ENCODE measurements at places on chromosomes 4 and X.

DNA sequence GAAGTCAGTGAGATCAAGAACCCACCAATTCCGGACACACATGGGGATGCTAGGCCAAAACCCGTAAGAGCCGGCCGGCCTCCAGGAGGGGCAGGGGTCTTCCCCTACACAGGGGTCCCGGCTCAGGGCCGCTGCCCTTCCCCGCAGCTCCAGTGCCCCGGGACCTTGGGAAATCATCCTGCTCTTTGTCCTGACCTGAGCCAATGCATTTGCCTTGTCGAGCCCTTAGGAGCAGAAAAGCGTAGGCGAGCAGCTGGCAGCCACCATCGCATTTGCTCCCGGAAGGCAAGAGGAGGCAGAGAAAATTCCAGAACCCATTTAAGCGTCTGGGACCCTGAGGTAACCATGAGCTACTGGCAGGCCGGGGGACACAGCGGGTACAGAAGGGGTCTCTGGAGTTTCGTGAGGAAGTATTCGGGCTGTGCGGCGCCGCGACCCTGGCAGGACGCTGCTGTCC, 7.4 kb upstream of the TNIP2 start:
- peak; percentile 26 for DNase-seq

DNA sequence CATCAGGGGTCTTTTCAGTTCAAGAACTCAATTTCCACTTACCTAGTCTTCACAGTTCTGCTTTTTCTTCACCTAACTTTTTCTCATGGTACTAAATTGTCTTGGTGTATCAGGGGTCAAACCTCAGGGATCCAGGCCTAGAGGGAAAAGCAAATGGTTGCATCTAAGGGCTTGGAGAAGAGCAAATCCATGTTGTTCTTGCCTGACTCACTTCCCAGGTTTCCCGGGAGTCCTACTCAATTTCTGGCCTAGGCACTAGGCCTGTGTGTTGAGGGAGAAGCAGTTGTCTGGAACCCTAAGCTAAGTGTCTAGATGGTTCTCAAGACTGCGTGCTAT, 191.9 kb upstream of the STK26 start:
- DNase-seq, result no peak

DNA sequence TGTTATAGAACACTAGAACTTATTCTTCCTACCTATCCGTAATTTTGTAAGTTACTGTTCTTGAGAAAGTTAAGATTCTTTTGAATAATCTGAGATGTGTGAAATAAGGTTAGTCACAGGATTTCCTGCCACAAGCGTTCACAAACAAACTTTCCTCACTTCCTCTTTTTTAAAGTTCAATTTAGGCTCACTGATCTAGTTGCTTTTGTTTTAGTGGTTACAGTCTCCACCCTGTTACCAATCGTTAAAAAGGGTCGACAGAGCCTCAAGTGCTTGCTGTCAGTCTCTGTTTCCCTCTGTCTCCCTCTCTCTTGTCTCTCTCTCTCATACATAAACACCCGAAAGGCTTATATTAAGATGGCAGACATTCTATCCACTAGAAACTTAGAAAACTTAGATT, 35.9 kb upstream of the STK26 start:
- DNase-seq, result no peak

- no peak for DNase-seq
Observed at GRCh38 chrX:16125520-16126149, 2.3 kb downstream of the GRPR start.

DNA sequence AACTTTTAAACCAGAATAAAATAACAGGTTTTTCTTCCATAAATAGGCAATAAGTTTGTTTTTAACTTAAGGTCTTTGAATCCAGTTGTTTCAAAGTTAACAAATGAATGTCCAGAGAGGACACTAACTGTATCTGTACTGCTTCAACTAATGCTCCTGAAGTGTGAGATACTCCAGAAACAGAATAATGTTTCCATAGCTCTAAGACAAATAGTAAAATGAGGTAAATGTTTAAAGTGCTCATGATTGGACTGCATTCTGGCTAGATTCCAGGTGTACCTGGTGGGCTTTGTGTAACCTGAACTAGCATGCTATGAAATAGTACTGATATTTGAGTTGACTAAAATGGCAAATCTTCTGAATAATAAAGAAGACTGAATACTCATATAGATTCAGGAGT, 51.7 kb downstream of the METTL14 start:
- DNase-seq, result no peak

DNA sequence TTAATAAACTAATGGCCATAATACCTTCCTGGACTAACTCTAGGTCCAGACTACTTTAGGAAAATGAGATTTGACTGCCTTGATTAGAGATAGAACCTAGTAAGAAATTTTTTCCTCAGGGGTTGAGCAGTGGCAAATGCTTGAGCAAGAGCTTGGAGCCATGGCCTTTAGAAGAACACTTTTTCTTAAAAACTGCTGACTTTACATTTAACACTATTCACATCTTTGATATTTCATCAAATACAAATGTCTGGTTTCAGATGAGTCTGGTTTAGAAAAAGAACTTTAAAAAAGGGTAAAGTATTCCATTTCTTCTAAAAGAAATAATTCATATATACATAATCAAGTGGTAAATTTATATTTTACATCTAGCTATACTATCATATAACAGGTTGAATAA, 680.9 kb upstream of the PITX2 start:
- DNase-seq, result no peak

GRCh38 chr4:20678400-20678799, 21.9 kb upstream of the PACRGL start:
- DNase-seq, result no peak

GRCh38 chrX:82658492-82658891, 849.6 kb upstream of the POU3F4 start:
- no peak for DNase-seq

DNA sequence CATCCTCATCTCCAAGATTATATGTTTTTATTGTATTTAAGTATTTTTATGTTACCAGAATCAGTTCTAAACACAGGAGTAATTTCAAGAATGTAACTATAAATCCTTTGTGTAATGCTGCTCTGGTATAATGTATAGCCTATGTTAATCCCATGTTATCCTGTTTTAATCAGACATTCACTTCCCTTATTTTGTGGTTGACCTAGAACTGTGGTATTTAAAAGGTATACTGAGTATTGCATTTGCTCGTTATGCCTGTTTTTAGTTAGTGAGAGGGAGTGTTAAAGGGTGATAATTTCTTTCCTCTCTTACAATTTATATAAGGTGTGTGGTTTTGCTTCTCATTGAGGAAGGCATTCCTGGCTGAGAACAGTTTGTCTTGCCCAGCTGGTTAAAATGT, 26.2 kb downstream of the MTM1 start:
- DNase-seq, result no peak

DNA sequence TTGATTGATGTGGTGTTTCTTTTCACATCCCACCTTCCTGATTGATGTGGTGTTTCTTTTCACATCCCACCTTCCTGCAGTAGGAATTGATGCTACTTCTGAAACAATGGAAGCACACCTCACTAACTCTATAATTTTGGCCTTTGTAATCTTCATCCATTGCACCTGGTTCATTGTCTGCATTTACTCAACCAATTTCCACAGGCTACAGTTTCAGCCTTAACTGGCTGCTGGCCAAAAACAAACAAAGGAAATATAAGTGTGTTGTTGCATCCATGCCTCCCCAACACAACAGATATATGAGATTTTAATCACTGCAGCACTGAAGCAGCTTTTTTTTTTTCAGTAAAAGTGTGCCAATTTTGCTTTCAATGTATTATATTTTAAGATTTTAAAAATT, 867.6 kb upstream of the PCDH7 start:
- no peak for DNase-seq

- DNase-seq, result no peak
Observed at GRCh38 chr4:173910891-173911290, 372.6 kb downstream of the FBXO8 start.

DNA sequence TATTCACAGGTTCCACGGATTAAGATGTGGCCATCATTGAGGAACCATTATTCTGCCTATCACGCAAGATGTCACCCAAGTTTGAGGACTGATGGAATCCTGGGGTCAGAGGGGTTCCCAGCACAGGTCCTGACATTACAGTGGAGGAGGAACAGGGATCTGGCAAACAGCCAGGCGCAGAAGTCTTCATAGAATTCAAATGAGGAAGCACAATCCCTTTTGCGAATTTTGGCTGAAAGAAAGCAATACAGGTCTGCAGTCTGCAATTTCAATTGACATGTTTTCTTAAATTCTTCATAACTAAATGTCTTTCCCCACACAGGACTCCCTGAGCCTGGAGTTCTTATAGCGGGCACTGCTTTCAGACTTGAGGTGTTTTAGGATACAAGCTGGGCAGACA, 14.5 kb downstream of the DOCK11 start:
- DNase-seq, result no peak

GRCh38 chr4:101141855-101142254, 205.5 kb downstream of the PPP3CA start:
- no peak for DNase-seq

DNA sequence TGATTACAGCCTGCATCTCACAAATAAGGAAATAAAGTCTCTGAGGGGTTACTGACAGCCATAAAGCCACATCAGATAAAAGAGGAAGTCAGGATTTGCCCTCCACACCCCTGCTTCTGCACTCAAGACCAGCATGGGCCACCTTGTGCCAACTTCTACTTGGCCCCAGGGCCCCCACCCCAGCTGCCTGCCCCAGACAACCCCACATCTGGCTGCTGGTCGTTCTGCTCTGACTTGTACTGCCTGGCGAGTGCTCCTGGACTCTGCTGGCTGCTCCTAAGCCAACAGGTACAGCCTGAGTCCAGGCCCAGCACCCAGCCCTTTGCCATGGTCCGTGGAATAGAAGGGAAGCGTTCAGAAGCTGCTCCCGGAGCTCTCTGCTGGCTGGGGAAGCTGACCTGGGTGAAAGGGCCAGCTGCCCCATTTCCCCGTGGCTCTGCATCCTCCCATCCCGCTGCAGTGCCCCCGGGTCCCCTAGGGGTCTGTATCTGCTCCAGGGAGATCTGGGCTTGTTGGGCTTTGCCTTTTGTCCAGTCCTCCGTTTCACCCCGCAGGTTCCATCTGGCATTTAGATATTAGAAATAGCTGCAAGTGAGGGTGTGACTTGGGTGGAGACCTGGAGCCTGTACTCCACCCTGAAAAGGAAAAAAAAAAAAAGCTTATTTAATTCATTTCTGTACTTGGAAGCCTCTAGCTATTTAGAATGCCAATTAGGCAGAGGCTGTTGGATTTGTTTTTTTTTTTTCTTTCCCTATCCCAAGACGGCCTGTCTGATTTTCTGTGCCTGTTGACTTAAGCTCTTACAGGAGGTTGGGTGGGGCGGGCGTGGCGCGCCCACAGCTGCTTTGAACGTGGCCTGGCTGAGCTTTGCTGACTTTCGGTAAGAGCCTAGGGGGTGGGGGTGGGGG, 194.7 kb downstream of the PTTG2 start:
- peak; percentile 88 for DNase-seq

DNA sequence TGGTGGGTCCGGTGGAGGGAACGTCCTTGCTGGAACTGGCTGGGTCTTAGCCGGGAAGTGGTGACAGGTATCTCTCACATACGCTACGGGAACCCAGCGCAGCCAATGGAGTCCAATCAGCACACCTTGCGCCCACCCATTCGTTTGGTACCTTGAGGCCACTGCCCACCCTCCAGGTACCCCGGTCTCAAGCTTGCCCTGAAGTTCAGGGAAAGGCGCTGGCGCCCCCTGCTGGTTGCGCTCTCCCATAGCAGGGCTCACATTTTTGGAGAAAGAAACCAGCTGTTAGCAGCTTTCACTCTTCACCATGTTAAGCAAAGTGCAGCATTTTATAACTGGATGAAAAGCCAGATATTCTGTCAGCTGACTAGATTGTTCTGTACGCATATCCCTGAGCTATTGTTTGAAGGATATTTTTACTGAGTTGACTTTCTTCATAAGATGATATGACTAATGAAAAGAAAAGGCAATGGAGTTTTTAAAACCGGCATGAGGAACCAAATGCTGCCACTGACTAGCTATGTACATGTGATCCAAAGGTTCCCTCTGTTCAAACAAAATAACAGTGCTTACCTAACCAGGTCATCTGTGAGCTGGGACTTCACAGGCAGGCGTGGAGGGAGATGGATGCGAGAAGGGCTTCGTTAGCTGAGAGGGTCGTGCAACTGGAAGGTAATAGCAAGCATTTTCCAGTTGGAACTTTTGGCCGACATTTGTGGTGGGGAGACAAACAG, 43.7 kb downstream of the OTOP1 start:
- peak; percentile 4 for DNase-seq

DNA sequence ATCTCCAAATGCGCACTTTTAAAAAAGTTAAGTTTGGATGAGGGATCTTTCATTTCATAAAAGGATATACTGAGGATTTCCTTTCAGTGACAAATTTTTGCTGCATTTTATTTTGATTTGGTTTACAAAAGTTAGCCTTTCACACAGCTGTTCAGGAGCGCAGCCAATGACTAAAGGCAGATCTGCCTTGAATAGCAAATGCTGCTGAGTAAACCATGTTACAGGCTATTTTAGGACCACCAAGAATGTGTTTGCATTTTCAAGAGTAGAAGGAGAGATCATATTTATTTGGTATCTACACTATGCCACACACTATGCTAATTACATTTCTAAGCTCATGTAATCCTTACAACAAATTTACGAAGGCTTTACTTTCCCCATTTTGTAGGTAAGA, 92.1 kb downstream of the MAMLD1 start:
- DNase-seq, result no peak

GRCh38 chr4:48470570-48470969, 12.6 kb upstream of the SLC10A4 start:
- DNase-seq, result no peak

GRCh38 chrX:44775726-44776125, 68.1 kb upstream of the DUSP21 start:
- DNase-seq, result no peak

GRCh38 chrX:39516427-39516841, 581.3 kb downstream of the BCOR start:
- no peak for DNase-seq

- DNase-seq, result peak; percentile 2
Observed at GRCh38 chr4:31175242-31175910, 455.2 kb downstream of the PCDH7 start.

GRCh38 chrX:133646719-133647116, 231.4 kb upstream of the GPC4 start:
- no peak for DNase-seq

GRCh38 chrX:36436361-36436760, 516.8 kb downstream of the CFAP47 start:
- DNase-seq, result no peak

DNA sequence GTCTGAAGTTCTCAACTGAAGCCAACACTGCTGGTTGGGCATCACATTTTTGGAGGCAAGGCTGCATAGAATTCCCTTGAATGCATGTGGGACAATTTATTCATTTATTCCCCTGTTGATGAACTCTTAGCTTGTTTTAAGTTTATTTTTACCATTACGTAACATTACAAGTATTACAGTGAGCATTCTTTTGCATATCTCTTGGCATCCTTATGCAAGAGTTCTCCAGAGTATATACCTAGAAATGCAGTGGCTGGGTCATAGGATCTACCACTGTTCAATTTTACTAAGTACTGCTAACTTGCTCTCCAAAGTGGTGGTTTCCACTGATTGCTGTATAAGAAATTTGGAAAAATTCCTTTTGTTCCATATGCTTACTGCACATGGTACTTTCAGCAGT, 66.5 kb downstream of the UCHL1 start:
- peak; percentile 26 for DNase-seq

DNA sequence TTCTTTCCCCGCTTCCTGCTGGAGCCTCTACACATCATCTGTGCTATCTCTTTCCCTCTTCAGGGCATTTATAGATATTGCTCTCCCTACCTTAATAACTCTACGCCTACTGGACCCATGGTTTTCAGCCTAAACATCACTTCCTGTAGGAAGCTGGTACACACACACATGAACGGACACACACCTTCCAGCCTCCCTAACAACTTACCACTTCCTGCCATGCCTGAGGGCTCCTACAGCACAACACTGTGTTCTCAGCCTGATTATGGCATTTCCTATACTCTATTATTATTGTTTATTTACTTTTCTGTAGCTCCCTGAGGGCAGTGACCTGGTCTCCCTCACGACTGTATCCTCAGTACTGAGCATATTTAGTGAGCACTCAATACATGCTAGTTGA, 163.6 kb upstream of the MAP3K15 start:
- no peak for DNase-seq

All from fibroblast of the aortic adventitia (primary cell).